Cortex of kidney (tissue), 1 donor: ENCODE measurements at places on chromosomes 7 and 10.

DNA sequence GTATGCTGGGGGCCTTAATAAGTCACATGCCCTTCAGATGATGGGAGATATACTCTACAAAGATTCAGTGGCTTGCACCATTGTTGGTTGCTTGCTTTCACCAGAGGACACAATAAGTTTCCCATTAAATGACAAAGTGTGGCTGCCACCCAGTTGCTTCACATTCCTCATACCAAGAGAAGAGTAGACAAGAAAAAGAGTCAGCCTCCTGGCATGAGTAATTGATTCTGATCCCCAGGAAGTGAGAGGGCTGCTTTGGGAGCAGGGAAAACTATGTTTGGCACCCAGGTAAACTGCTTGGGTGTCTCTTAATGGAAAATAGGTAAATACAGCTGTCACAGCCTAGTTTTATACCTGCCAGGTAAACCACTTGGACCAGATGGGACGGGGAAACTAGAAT, 66.7 kb upstream of the IL6 start:
- DNase-seq, result no peak

GRCh38 chr7:133452577-133452976, 199.7 kb downstream of the EXOC4 start:
- DNase-seq, result no peak

- no peak for DNase-seq
These were observed 42.1 kb upstream of the SH2B2 start for GRCh38 chr7:102244601-102245000.

- DNase-seq, result no peak
These were observed 52.9 kb downstream of the C10orf67 start for GRCh38 chr10:23291551-23292334.

DNA sequence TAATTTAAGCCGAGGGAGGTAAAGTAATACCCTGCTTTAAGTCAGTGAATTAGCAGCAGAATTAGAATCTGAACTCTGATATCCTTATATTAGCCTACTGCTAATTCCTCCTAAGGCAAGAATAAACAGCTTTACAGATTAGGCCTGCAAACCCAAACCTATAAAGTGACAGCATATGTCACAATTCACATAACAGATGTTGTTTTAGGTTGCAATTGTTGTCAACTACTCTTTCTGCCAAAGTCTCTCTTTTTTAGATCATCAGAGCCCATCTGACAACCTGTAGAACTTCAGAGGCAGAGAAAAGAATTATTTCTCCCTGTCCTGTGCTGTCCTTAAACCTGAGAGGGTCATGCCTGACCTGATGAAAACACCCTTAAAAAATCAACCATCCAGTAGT, 167.2 kb downstream of the PRKG1 start:
- DNase-seq, result no peak
